GM20000 (cell line): ENCODE measurements at places on chromosomes 1 and 21.

DNA sequence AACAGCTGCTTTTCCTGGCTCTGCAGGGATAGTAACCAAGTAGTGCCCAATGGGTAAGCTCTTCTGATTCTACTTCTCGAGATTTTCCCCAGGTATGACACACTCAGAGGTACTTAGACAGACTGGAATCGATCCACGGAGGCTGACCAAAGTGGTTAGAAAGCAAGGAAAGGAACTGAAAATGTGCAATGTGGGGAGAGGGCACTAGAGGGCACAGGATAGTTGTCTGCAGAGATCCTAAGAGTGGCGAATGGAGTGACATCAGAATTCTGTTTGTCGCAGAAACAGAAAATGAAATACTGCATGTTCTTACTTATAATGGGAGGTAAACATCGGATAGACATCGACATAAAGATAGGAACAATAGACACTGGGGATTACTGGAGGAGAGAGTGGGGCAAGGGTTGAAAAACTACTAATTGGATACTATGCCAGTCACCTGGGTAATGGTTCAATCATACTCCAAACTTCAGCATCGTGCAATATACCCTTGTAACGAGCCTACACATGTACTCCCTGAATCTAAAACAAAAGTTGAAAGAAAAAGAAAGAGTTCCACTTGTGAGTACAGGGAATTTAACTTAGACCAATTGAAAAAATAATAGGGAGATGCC is 23.3 kb downstream of the CYP2J2 start:
- DNase-seq, result no peak

GRCh38 chr1:28893403-28894102 is 20.8 kb upstream of the EPB41 start:
- no peak for DNase-seq

GRCh38 chr1:198517623-198518199 is 22.8 kb downstream of the ATP6V1G3 start:
- no peak for DNase-seq

GRCh38 chr1:22619252-22619651 is 17.2 kb upstream of the C1QA start:
- DNase-seq, result no peak

GRCh38 chr1:211135342-211135950 is 1.5 kb upstream of the KCNH1 start:
- peak; percentile 45 for DNase-seq

DNA sequence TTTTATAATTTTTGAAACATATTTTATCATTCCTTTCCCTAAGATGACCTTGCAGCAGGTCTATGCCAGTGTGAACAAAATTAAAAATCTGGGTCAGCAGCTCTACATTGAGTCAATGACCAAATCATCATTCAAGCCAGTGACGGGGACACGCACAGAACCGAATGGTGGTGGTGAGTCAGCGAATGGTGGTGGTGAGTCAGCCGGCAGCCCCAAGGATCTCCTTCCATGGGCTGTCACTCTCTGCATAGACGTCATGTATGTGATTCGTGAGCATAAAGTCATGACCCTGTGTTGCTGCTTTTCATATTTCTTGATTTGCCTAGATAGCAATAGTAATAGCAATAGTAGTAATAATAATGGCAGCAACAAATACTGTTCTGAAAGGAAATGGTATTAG is 26.3 kb downstream of the PER3 start:
- no peak for DNase-seq

DNA sequence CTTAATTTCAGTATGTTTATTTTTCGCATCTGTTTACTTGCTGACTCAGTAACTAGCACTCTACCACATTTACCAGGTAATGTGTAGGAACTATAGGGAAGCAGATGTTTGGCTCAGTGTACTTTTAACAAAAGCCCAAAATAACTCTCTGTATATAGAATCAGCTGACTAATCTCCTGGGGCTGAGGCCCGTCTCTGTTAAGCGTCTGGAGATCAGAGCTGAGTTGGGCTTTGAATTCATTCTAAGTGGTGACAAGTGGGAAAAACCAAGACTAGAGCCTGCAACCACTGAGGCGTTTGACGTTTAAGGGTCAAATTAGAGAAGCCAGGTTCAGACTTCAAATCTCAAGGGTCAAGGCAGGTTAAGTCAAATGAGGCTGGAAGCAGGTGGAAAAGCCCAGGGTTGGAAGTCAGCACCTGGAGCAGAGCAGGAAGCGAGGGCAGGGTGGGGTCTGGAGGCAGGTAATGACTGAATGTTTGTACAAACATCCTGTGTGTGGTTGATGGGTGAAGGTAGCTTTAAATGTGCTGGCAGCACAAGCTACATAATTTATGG is 56.8 kb upstream of the LYST start:
- peak; percentile 19 for DNase-seq

DNA sequence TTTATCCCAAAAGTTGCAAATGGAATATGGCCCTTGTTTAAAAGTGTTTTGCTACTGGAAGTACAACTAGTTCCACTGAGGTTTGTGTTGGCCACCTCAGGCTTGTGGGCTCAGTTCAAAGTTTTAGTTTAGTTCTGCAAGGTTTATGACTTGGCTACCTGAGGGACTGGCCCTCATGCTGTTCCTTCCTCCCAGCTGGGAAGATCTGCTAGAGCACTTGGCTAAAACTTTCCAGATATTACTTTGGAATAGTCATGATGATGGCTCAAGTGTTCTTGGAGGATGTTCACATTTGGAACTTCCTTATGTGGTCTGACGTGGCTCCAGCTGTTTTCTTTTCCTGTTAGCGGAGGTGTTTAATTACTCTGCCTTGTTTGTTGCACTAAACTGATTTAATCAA is 110.2 kb upstream of the IVNS1ABP start:
- no peak for DNase-seq

DNA sequence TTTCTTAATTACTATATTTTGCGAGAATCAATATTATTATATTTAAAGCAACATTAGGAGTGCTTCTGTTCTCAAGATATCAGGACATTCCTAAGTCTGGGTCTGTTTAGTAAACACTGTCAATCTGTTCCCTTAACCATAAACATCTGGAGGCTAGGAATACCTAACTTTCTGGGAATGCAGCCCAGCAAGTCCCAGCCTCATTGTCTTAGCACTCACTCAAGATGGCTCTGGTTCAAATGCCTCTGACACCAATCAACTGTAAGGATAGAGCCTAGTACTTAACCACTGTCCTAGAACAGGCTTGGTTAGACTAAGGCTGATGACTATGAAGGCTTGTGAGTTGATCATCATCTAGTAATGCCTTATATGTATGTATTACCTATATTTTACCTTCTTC is 61.5 kb downstream of the TNN start:
- no peak for DNase-seq

GRCh38 chr1:116226017-116226416 is 114.8 kb downstream of the MAB21L3 start:
- DNase-seq, result peak; percentile 26

GRCh38 chr1:180281490-180281889 is 51.4 kb downstream of the LHX4 start:
- no peak for DNase-seq

DNA sequence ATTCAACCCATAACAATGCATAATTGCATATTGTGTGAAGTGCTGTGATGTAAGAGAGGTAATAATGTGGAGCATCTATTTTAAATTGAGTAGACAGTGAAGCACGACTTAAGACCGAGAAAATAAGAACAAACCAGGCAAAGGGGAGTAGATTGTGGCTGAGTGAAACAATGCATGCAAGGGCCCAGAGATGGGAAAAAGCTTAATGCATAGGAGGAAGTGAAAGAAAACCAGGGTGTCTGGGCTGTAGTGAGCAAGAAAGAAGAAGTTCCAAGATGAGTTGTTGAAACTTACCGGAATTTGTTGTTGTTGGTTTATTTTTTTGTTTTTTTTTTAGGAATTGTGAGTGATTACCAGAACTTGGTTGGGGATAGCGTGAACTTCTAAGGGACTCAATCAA is 104.7 kb downstream of the SNX7 start:
- DNase-seq, result peak; percentile 2

DNA sequence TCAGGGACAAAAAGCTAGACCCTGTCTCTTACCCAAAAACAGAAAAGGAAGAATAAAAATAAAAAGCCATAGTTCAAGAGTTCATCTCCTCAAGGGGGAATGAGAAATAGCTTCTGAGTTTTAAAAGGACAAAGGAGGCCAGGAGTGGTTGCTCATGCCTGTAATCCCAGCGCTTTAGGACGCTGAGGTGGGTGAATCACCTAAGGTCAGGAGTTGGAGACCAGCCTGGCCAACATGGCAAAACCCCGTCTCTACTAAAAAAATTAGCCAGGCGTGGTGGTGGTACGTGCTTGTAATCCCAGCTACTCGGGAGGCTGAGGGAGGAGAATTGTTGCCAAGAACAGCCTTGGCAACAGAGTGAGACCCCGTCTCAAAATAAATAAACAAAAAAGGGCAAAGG is 38.6 kb upstream of the CPLANE2 start:
- DNase-seq, result no peak

GRCh38 chr1:26696119-26696653 is 371 bp downstream of the ARID1A start:
- DNase-seq, result peak; percentile 61

DNA sequence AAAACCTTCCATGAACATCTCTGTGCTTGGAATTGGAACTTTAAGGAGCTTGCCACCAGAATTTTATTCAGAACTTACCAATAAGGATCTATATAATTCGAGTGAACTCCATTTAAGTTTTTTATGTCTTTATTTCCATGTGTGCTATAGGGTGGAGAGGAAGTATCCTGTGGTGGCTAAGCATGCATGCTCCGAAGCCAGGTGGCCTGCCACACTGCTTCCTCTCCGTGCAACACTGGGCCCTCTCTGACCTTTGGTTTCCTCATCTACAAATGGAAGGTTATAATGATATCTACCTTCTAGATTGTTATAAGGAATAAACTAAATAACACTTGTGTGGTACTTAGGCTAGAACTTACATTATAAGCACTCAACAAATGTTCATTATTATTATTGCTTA is 382.1 kb downstream of the PTPRC start:
- no peak for DNase-seq

DNA sequence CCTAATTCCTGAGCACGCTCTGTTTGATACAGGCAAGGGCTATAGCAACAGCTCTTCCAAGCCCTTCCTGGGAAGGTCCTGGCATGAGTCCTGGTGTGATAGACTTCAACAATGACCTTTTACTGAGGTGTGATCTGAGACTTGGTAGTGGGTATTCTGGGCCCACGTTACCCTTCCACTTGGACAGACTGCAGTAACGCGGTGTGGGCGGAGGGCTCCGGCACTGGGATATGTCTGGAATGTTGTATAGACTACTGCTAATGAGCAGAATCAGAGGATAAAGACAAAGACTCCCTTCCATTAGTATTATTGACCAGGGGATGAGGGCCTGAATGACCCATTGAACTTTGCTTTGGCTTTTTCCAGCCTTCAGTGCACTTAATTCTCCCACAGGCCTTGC is 262.3 kb downstream of the RWDD3 start:
- DNase-seq, result no peak

DNA sequence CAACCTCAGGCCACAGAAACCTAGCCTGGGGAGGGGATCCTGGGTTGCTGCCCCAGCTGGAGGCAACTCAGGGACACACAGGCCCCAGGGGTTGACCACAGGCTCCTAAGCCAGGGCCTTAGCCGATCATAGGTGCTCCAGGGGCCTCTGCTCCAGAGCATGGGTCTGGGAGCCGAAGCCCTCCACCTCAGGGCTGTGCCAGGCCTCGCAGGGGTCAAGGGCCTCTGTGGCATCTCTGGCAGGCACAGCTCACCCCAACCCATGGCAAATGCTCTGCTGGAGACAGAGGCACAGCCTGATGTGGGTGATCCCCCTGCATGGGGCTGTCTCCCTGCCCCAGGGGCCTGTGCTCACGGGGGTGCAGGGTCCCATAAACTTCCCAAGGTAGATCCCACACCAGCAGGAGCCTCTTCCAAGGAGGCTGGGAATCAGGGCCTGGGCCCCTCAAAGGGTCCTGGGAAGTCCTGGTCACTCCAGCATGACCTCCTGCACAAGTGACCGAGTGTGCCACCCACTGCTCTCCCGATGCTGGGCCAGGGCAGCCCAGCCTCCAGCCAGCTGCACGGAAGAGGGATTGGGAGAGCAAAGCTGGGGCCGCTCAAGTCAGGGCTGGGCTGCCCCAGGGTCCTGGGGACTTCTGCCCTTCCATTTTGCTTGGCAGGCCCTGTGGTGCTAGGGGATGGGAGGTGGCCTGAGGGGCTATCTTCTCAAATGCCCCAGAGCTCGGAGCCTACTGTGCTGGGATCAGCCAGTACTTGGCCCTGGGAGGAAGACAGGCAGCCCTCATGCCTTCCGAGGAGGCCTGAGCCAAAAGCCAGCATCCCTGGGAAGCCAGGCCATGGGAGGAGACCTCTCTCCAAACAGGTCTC is 22.2 kb upstream of the PRSS38 start:
- no peak for DNase-seq

DNA sequence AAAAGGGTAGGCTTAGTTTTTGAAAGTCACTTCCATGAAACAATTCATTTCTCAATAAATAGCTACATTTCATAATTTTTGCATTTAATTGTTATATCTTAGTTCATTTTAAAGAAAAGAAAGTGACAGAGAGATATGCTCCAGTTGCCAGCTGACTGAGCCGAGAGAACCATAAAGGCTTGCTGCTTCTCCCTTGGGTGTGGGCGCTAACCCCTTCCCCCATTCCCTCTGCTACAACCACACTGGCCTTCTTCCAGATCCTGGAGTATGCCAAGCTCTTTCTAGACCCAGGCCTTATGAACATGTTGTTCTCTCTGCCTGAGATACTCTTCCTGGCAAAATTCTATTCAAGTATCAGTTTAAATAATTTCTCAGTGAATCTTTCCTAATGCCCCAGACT is 12.3 kb downstream of the SORT1 start:
- no peak for DNase-seq

GRCh38 chr1:226129230-226129629 is 57.3 kb downstream of the ACBD3 start:
- no peak for DNase-seq

DNA sequence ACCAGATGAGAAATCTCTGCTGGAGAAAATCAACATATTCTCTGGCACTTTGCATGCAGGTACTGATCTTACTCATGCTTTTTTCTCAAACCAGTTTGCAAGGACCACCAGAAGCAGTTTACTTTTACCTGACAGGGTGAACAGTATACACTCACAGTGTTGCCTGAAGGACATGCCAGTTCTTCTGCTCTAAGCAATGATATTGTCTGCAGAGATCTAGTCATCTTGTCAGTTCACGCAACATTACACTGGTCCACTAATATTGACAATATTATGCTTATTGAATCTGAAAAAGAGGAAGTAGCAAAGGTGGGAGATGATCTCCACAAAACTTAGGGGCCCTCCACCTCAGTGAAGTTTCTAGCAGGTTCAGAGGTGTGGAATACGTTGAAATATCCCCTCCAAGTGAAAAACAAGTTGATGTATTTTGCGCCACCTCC is 3.8 kb upstream of the S100B start:
- no peak for DNase-seq

- no peak for DNase-seq
Observed at GRCh38 chr1:226454349-226454748, 46.5 kb upstream of the PARP1 start.
